Glutamatergic neuron (in vitro differentiated cells): ENCODE measurements at places on chromosomes 7 and 10. TPM values are rescaled to one million over a fixed set of nuclear protein-coding genes. Genes with fewer than 3 reads are reported as not detected.
A peak's percentile ranks its signal among the peaks of the same experiment; 100 is the strongest.

- H3K27ac ChIP-seq = no peak overlapping the region
- no peaks in the 10 kb centered on the region for H3K36me3 ChIP-seq
- no peak overlapping the region for H3K4me3 ChIP-seq
- no peak for DNase-seq
- H3K27me3 ChIP-seq = no peaks in the 10 kb centered on the region
These were observed 48.6 kb downstream of the HIP1 start for GRCh38 chr7:75690121-75690523.

- H3K27me3 ChIP-seq = peaks cover 2% of the 10 kb centered on the region
- peaks cover 7% of the 10 kb centered on the region for H3K36me3 ChIP-seq
- DNase-seq = peak; percentile 36
- peaks cover 17% of the 10 kb centered on the region for H3K4me1 ChIP-seq
- peak overlapping the region; percentile 82 for H3K27ac ChIP-seq
These were observed 157.4 kb upstream of the TCF7L2 start for GRCh38 chr10:112792487-112793201.

- no peak overlapping the region for H3K27ac ChIP-seq
- H3K4me1 ChIP-seq = peaks cover 7% of the 10 kb centered on the region
- H3K36me3 ChIP-seq = peaks cover 4% of the 10 kb centered on the region
- H3K4me3 ChIP-seq = no peak overlapping the region
- peaks cover 17% of the 10 kb centered on the region for H3K27me3 ChIP-seq
These were observed 4.0 kb upstream of the AFAP1L2 start for GRCh38 chr10:114408112-114408967.

DNA sequence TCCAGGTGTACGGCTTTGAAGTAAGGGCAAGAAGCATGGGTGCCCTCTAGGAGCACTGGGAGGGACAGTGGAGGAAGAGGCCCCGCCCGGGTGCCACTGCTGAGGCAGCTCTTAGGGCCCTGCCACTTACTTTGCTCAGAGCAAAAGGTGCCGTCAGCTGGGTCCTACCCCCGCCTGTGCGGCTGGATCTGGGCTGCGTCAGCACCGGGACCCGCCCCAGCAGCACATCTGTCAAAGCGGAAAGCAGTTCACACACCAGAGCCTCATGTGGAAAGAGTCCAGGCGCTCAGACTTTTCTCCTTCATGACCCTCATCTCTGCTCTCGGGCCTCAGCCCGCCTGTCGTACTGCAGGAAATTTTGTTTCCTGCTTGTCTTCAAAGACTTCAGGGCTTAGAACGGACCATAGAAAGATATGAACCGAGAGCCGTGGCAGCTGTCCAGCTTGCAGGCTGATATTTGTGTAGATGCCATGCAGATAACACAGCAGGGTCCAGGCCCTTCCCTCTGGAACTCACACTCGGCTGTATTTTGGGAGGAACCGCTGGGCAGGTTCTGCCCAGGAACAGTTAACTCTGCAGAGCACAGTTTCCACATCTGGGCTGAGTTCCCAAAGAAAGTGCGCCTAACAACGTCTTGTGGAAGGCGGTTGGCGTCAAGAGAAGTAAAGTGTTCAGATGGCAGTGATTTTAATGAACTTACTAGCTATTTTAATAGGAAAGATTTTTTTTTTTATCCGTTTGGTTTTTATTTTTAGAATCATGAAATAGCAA, 44.3 kb upstream of the PRKAR1B start:
- H3K4me1 ChIP-seq = peaks cover 4% of the 10 kb centered on the region
- H3K36me3 ChIP-seq = no peaks in the 10 kb centered on the region
- no peak overlapping the region for H3K4me3 ChIP-seq
- peaks cover 2% of the 10 kb centered on the region for H3K27me3 ChIP-seq
- no peak for DNase-seq
- no peak overlapping the region for H3K27ac ChIP-seq

DNA sequence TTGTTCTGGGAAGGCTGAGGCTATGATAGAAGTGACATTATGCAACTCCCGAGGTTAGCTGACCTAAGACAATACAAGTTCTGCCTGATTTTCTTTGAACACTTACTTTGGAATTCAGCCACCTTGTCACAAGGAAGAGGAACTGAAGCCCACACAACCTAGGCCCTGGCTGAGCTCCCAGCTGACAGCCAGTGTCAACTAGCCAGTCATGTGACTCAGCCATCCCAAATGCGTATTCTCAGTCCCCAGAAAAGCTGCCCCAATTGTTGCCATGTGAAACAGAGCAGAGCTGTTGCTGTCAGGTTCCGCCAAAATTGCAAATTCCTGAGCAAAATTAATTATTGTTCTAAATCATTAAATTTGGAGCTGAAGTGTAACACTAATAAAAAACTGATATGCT, 1010.0 kb downstream of the XPNPEP1 start:
- no peak overlapping the region for H3K27ac ChIP-seq
- DNase-seq = no peak
- H3K4me3 ChIP-seq = no peak overlapping the region
- no peaks in the 10 kb centered on the region for H3K4me1 ChIP-seq

The CHAT gene
- total RNA-seq = 15.4 TPM

- H3K27me3 ChIP-seq = peaks cover 3% of the 10 kb centered on the region
- peaks cover 5% of the 10 kb centered on the region for H3K36me3 ChIP-seq
- peaks cover 3% of the 10 kb centered on the region for H3K4me1 ChIP-seq
- H3K4me3 ChIP-seq = no peak overlapping the region
- DNase-seq = no peak
- H3K27ac ChIP-seq = no peak overlapping the region
These were observed 120.9 kb downstream of the BUB3 start for GRCh38 chr10:123275136-123275564.

DNA sequence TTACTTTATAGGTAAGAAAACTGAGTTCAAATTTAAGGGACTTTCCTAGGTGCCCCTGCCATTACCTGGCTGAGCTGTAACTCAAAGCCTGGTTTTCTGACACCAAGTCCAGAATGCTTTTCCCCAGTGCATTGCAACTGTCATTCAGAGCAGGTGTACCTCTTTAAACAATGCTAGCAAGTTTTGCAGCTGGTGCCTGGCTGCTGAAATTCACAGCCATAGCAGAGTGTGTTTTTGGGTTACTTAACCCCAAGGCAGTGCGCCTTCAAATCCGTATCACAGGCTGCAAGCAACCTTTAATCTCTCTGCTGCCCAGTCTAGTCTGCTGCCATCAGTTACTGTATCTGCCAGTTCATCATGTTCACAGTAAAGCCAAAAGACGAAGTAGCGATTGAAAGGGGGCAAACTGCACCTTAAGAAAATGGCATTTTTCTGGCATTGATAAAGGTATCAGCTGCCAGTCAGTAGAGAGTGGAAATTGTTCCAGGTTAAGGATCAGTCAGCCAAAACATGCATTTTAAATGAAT, 265.4 kb downstream of the CSTF2T start:
- H3K4me3 ChIP-seq = no peak overlapping the region
- H3K27ac ChIP-seq = no peak overlapping the region
- peaks cover 3% of the 10 kb centered on the region for H3K27me3 ChIP-seq
- no peak for DNase-seq

The FOXK1 gene
- 41.7 TPM for total RNA-seq

DNA sequence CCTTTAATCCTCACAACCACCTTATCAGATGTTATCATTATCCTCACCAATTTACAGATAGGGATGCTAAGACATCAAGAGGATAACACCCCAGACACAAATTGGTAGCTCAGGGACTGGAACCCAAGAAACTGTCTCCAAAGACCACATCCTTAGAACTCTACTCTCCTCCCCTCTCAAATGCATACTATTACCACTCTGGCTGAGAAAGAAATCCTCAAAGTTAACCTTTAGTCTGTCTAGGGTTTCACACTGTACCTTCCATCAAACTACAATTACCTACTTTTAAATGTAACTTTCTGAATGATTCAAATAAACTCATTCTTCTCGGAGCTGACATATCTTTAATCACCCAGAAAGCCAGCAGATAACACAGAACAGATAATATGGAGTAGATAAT, 6.6 kb downstream of the EZH2 start:
- H3K36me3 ChIP-seq = no peaks in the 10 kb centered on the region
- H3K27ac ChIP-seq = no peak overlapping the region
- DNase-seq = no peak
- no peaks in the 10 kb centered on the region for H3K27me3 ChIP-seq

DNA sequence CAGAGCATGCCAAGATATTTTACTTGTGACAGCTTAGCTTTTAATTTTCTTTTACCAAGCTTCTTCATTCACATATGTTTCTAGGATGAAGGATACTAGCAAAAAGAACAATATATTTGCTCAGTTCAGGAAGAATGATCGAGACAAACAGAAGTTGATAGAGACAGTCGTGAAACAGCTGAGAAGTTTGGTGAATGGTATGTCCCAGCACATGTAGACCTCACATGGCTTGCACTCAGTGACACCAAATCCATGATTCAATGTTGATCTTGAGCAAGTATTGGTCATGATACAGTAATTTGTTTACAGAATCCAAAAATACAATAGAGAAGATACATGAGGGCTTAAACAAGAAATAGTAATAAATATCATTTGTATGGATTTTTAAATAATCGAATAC, 2.5 kb upstream of the CYP26C1 start:
- no peak overlapping the region for H3K27ac ChIP-seq
- H3K4me1 ChIP-seq = peaks cover 6% of the 10 kb centered on the region
- no peaks in the 10 kb centered on the region for H3K36me3 ChIP-seq
- H3K4me3 ChIP-seq = no peak overlapping the region
- DNase-seq = no peak
- peaks cover 15% of the 10 kb centered on the region for H3K27me3 ChIP-seq

DNA sequence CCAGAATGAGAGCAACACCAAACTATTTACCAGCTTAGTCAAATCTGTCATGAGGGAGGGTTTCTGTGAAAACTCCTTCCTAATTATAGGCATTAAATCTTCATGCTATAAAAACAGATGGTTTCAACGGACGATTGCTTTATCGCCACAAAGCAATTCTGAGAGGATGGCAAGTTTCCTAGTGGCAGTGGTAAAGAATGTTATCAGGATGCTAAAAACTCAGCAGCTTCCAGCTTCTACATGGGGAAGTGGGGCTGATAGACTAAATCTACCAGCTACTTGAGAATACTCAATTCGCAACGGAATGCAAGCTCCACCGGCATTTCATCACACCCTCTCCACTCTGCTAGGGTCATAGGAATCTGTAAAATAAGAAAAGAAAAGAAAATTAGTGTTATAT, 41.8 kb downstream of the JCAD start:
- no peak overlapping the region for H3K27ac ChIP-seq
- H3K4me3 ChIP-seq = no peak overlapping the region
- no peak for DNase-seq
- H3K27me3 ChIP-seq = no peaks in the 10 kb centered on the region
- H3K4me1 ChIP-seq = peaks cover 4% of the 10 kb centered on the region

The TMUB1 gene
- 45.7 TPM for total RNA-seq

The FRMD4A gene
- 70.6 TPM for total RNA-seq

The NRCAM gene
- total RNA-seq = 120 TPM

GRCh38 chr10:133117688-133118071, 30.0 kb downstream of the ADGRA1 start:
- H3K4me1 ChIP-seq = no peaks in the 10 kb centered on the region
- no peak overlapping the region for H3K27ac ChIP-seq
- H3K36me3 ChIP-seq = peaks cover 27% of the 10 kb centered on the region
- no peak for DNase-seq

The WEE2 gene
- total RNA-seq = not detected

GRCh38 chr10:116101616-116102315, 171.2 kb downstream of the GFRA1 start:
- peaks cover 21% of the 10 kb centered on the region for H3K27me3 ChIP-seq
- peak overlapping the region; percentile 59 for H3K27ac ChIP-seq
- no peak for DNase-seq
- peaks cover 14% of the 10 kb centered on the region for H3K36me3 ChIP-seq
- peak overlapping the region; percentile 47 for H3K4me3 ChIP-seq
- peaks cover 40% of the 10 kb centered on the region for H3K4me1 ChIP-seq
